Adrenal gland (tissue), 19 donors: ENCODE measurements at places on chromosomes 11 and 22. TPM values are rescaled to one million over a fixed set of nuclear protein-coding genes. Genes with fewer than 3 reads are reported as not detected.
A peak's percentile ranks its signal among the peaks of the same experiment; 100 is the strongest.

Gene MYO7A
- total RNA-seq, result 148 TPM

Gene SAA2
- 9.2 TPM for total RNA-seq

- peak; percentile 71 for DNase-seq
- no peak overlapping the region for H3K27ac ChIP-seq
- H3K4me1 ChIP-seq, result peaks cover 8% of the 10 kb centered on the region
- no peaks in the 10 kb centered on the region for H3K27me3 ChIP-seq
- no peaks in the 10 kb centered on the region for H3K36me3 ChIP-seq
These were observed 125.0 kb downstream of the CCDC81 start for GRCh38 chr11:86499723-86500129.

GRCh38 chr11:132060567-132060966, 690.2 kb downstream of the NTM start:
- H3K4me1 ChIP-seq, result no peaks in the 10 kb centered on the region
- no peak for DNase-seq
- no peak overlapping the region for H3K27ac ChIP-seq
- no peaks in the 10 kb centered on the region for H3K27me3 ChIP-seq

Gene PRDM11
- 14.0 TPM for total RNA-seq

Gene CHRM1
- not detected for total RNA-seq
